ENCODE measurements at places on chromosomes 3 and 15. TPM values are rescaled to one million over a fixed set of nuclear protein-coding genes. Genes with fewer than 3 reads are reported as not detected.

DNA sequence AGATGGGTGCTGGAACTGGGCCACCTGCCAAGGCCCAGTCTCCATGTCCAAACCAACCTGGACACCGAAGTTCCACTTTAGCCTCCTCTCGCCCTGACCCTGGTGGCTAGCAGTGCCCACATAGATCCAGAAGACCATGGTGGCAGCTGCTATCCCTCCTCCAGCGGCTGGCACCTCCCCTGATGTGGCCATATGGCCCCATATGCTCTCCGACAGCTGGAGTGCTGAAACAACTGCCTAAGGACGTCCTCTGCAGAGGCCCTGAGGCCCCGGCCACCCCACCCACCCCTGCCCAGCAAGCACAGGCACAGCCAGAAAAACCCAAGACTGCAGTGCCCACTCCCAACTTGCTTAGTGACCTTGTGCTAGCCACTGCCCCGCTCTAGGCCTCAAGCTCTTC is 182.3 kb upstream of the LINGO1 start:
- H3K27me3 ChIP-seq = peaks cover 20% of the 10 kb centered on the region
- no peak for DNase-seq
- no peak overlapping the region for H3K4me3 ChIP-seq
- H3K4me1 ChIP-seq = no peaks in the 10 kb centered on the region
- no peaks in the 10 kb centered on the region for H3K36me3 ChIP-seq

DNA sequence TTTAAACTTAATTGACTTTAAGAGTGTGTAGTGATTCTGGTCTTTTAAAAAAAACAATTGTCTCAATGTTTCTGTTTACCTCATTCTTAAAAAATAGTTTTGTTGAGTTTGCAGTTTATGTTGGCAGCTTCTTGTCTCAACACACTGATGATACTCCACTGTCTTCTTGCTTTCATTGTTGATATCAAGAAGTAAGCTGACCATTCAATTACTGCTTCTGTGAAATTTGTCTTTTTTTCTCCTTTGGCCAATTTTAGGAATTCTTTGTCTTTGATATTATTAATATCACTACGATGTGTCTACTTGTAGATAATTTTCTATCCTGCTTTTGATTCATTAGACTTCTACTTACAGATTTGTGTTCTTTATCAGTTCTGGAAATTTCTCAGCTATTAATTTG is 31.4 kb downstream of the PAK2 start:
- no peaks in the 10 kb centered on the region for H3K27me3 ChIP-seq
- DNase-seq = no peak
- H3K36me3 ChIP-seq = peaks cover 11% of the 10 kb centered on the region
- no peak overlapping the region for H3K4me3 ChIP-seq
- H3K27ac ChIP-seq = no peak overlapping the region

DNA sequence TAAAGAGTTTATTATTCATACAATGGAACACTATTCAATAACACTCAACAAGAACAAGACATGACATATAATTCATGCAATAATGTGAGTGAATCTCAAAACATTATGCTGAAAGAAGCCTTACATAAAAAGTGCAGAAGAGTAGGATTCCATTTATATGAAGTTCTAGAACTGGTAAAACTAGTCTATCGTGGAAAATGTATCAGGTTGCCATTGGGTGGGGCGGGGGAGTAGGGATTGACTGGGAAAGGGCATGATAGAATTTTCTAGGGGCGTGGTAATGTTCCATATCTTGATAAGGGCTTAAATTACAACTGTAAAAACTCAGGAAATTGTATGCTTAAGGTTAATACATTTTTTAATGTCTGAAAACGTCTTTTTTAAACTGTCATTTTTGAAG is 247.9 kb downstream of the SATB1 start:
- no peaks in the 10 kb centered on the region for H3K36me3 ChIP-seq
- H3K27ac ChIP-seq = no peak overlapping the region
- no peak overlapping the region for H3K4me3 ChIP-seq
- no peak for DNase-seq

The C15orf39 gene
- 14.1 TPM for total RNA-seq

DNA sequence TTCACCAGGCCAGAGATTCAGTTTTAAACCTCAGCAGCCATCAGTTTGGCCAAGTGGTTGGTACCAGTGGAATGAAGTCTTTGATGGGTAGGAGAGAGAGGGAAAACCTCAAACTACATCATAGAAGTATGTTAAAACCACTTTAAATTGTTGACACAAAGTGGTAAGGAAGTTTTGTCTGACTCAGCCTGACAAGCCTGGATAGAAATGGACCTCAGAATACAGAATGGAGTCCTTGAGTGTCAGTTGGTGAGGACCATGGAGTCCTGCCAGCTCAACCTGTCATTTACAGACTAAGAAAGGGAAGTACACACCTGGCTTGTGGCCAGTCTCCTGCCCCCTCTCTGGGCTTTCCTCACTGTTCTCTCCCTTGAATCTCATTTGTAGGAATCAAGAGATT is 12.1 kb downstream of the EAF1 start:
- no peak overlapping the region for H3K4me3 ChIP-seq
- H3K36me3 ChIP-seq = peaks cover 56% of the 10 kb centered on the region
- no peaks in the 10 kb centered on the region for H3K27me3 ChIP-seq
- H3K4me1 ChIP-seq = peaks cover 18% of the 10 kb centered on the region

The PIF1 gene
- total RNA-seq = 23.6 TPM
